Keratinocyte (primary cell): ENCODE measurements at places on chromosomes 16 and 17.
A peak's percentile ranks its signal among the peaks of the same experiment; 100 is the strongest.

GRCh38 chr16:67429053-67429798 is 1.7 kb upstream of the HSD11B2 start:
- DNase-seq = no peak

GRCh38 chr17:39919087-39919683 is 750 bp upstream of the GSDMB start:
- DNase-seq = no peak

- no peak for DNase-seq
Observed at GRCh38 chr17:19322129-19322505, 40.4 kb downstream of the B9D1 start.

GRCh38 chr17:65181237-65182061 is 44.3 kb downstream of the RGS9 start:
- DNase-seq = no peak

- DNase-seq = no peak
Observed at GRCh38 chr16:29306943-29307597, 99.4 kb downstream of the NPIPB11 start.

DNA sequence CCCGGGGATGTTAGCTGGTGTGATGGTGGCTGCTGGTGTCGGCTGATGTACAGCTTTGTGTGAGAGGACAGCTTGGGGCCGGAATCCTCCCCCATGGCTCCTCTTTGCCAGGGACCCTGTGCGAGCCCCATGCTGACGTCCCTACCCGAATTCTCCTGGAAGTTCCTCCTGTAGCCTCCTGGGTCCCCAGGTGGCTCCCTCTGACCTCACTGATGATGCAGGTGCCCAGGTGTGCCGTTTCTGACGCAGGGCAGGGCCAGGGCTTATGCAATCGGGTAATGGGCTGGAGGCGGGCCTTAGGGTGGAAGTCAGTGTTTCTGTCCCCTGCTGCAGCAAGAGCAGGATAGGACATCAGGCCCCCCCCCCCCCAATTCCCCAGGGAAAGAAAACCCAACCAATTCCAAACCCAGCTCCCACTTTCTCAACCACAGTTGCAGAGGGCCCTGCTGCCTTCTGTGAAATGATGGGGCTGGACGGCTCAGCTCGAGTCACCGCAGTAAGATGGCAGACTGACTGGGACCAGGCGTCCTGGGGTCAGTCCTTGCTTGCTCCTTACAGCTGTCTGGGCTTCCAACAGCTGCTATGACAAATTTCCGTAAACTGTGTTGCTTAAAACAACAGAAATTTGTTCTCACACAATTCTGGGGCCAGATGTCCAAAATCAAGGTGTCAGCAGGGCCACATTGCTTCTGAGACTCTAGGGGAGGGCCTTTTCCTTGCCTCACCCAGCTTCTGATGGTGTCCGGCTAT is 139.0 kb upstream of the PLCG2 start:
- no peak for DNase-seq

- DNase-seq = no peak
Observed at GRCh38 chr17:40035162-40035559, 19.0 kb downstream of the MED24 start.

- no peak for DNase-seq
Observed at GRCh38 chr17:78501241-78502036, 75.8 kb downstream of the DNAH17 start.

DNA sequence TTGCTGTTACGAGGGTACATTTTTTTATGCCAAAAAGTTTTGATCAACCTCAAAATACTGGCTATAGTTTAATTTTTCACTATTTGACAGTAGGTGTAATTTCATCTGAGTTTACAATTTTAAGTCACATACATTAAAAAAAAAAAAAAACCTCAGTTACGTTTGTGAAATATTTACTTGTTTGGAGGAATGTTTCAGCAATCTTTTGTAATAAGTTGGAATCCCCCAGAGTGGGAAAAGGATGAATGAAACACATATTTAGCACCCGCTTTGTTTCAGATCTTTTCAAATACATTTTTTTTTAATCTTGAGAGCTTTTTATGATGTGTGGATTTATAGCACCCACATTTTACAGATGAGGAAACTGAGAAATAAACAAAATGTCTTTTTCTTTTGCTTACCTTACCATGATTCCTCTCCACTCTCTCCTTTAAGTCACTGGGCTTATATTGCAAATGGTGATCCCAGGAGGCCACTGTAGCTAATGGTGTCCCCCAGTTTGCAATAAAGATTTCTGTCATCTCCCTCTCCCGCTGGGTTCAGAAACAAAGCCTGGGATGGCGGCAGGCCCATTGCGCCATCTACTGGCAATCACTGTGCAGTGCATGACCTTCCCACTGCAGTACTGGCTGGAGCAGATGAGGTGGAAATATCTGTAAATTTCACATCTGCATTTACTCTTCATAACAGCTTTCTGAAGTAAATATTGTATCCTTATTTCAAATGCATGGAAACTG is 27.7 kb downstream of the TBC1D3B start:
- DNase-seq = no peak

DNA sequence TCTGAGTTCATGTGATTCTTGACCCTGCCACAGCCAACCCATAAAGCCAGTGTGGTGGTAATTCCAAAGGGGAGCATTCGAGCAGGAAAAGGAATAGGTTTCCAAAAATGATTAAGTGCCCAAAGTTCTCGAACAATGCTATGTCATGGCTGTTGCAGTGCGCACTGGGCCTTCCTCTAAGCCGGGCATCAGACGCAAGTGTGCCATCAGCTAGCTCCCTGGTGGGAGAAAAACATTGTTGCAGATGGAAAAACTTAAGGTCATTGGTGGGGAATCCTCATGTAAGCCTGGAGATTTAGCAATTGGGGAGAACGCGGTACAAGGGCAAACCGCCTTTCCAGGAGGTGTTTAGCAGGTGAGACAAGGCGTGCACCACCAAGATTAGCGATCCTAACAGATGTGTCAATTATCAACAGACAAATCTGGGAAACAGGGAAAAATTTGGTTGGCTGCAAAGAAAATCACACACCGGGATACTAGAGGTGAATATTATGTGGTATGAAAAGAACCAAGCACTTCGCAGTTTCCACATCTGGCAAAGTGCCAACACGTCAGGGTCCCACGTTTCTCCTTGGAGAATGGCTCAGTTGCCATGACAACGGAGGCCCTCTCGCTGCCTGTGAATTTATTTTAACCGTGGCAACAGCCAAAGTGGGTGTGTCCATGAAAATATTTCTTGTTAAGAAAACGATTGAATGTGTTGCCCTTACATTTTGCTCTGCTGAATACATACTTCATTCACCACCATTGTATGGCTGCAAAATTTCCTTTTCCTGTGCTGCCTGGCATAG is 118.5 kb upstream of the CACNG5 start:
- DNase-seq = no peak

GRCh38 chr16:27556471-27556870 is 6.5 kb downstream of the KATNIP start:
- no peak for DNase-seq

DNA sequence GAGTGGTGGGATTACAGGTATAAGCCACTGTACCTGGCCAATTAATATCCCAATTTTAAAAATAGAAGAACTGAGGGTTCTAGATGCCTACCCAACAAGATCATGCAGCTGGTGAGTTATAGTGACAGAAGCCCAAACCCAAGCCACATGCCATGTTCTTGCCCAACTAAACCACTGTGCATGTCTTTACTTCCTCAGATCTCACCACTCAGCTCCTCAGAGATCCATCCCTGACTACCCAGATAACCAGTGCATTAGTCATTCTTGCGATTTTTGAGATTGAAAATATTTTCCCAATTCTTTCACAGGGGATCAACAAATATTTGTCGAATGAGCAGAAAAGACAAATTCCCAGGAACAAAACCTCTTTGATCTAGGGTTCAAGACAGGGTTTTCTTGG is 303.1 kb downstream of the CBLN1 start:
- no peak for DNase-seq

DNA sequence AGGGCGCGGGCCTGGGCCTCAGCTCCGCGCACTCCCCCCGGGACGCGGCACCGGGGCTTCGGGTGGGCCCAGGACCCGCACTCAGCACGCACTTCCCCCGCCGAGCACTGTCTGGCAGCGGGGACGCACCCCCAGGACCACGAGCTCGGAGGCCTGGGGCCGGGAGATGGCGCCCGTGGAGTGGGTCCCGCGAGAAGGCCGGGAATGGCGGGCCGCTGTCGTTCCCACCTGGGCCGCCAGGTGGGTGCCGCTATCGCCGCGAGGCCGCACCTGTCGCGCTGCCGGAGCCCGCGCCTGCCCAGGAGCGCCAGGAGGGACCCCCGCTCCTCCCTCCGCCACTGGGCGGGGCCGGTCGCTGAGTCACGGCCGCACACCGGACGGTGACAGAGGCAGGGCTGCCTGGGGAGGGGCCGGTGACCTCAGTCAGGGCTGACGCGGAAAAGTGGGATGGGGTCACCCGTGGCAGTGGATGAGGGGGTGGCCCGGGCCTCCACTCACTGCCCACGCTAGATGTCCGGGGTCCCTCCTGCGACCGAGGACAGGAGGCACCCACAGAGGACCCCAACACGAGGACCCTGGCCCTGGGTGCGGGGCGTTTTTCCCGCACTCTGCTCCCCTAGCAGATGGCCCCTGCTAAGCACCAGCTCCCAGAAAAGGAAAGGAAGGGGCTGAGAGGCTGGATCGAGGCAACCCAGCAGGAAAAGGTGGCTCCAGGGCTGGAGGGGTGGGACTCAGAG is 6.9 kb upstream of the ACTG1 start:
- no peak for DNase-seq

GRCh38 chr17:37295888-37296287 is 79.9 kb upstream of the C17orf78 start:
- no peak for DNase-seq

GRCh38 chr17:49361902-49362722 is at the start of gene ZNF652:
Gene ZNF652 (minus strand): TSS chr17:49362250. CDS start chr17:49317725, 44,525 bp downstream.
- DNase-seq = peak; percentile 73

DNA sequence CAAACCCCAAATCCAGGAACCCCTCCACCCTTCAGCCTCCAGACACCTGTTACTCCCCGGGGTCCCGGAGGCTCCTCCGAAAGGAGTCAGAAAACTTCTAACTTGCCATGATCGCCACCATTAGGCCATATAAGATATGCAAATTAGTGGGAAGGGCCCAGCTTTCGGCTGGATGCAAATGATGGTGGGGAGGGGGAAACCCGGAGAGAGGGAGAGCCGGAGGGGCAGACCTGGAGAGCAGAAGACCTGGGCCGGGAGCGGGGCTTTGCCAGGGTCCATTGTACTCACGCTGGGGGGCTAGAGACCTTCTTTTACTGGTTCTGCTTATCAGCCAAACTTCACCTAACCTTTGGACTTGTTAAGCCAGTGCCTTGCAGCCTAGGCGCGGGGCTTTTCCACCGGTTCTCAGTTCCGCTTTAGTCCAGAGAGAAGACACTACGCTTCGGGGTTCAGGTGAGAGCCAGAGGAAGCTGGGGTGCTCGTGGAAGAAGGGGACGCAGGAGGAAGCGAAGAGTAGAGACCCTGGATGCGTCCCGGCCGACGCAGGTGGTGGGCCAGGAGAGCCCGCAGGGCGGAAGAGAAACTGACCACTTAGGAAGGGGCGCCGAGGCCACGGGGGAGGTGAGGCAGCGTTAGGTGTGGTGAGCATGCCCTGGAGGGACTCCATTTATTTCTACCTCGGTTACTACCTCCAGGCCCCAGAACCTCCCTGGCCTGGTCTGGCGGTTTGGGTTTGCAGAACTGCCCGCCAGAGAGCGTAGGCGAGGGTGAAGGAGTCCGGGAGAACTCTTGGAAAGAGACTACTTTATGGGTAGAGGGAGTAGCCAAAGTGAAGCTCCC is at the start of gene HNF1B:
Gene HNF1B (minus strand): TSS at position 99 of the 840 bp plus-strand sequence. CDS start 175 bp downstream, outside the sequence.
- DNase-seq = no peak

- no peak for DNase-seq
Observed at GRCh38 chr17:73482894-73483293, 161.4 kb downstream of the SDK2 start.
